Urinary bladder (tissue), 4 donors: ENCODE measurements at places on chromosomes 1 and 21. TPM values are rescaled to one million over a fixed set of nuclear protein-coding genes. Genes with fewer than 3 reads are reported as not detected.

The RAP1A gene
- total RNA-seq = 89.8 TPM

The FMO3 gene
- 0.48 TPM for total RNA-seq

The SLC30A10 gene
- total RNA-seq = 1.4 TPM

The NHLH1 gene
- total RNA-seq = not detected

The SMCP gene
- not detected for total RNA-seq

The KPRP gene
- total RNA-seq = not detected

The RXRG gene
- 4.5 TPM for total RNA-seq

The EFNA3 gene
- total RNA-seq = 1.2 TPM

The TMPRSS15 gene
- total RNA-seq = not detected

The NUAK2 gene
- 0.90 TPM for total RNA-seq

The LAX1 gene
- total RNA-seq = 0.42 TPM

The EPS8L3 gene
- not detected for total RNA-seq

The EPHB2 gene
- 16.2 TPM for total RNA-seq

The UBXN10 gene
- 2.4 TPM for total RNA-seq
